Natural killer cell (primary cell): ENCODE measurements at places on chromosomes 4 and X. TPM values are rescaled to one million over a fixed set of nuclear protein-coding genes. Genes with fewer than 3 reads are reported as not detected.

DNA sequence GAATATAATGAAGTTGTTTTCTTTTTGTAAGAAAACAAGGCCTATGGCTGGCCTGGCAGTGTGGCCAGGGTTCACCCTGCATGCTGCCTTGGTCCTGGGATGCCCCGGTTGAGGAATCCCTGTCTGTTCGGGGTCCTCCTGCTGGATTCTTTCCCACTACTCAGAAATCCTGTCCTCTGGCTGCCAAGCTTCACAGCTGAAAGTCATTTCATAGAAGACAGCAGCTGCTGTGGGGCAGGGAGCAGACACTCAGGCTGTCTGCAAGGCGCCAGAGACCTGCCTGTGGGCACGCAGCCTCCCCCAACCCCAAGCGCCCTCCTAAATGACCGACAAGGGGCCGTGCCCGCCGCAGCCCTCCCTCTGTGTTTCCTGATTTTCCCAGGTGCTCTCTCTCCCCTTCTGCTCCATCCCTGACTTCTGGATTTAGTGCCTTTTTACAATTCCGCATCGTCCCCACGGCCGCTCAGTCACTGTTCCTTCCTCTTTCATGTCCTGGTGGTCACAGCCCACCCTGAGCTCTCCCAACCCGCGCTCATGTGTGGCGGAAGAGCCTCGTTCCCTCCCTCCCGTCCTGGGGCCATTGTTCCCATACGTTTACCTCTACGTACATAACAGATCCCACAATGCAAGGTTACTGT is 27.5 kb downstream of the ZFYVE28 start:
- H3K27me3 ChIP-seq, result no peaks in the 10 kb centered on the region
- DNase-seq, result no peak
- H3K36me3 ChIP-seq, result no peaks in the 10 kb centered on the region
- H3K4me3 ChIP-seq, result no peak overlapping the region

DNA sequence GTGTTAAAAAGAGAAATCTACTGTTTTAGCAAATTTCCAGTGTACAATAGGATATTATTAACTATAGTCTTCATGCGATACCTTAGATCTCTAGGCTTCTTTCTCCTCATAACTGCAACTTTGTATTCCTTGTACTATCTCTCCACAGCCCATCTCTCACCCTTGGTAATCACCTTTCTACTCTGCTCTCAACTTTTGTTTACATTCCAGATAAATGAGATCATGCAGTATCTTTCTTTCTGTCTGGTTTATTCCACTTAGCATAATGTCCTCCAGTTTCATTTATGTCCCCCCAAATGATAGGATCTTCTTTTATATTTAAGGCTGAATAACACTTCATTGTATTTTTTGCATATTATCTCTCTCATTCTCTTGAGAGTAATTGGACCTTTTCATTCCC is 165.5 kb downstream of the HS3ST1 start:
- no peak overlapping the region for H3K4me3 ChIP-seq
- DNase-seq, result no peak
- H3K27me3 ChIP-seq, result no peaks in the 10 kb centered on the region

COX7B2 gene
- total RNA-seq, result not detected

- H3K4me3 ChIP-seq, result no peak overlapping the region
- H3K27ac ChIP-seq, result no peak overlapping the region
These were observed 409.5 kb downstream of the SPRY1 start for GRCh38 chr4:123806056-123806455.

GRCh38 chr4:24511371-24512063 is 72.8 kb downstream of the DHX15 start:
- DNase-seq, result no peak
- H3K4me1 ChIP-seq, result no peaks in the 10 kb centered on the region
- H3K27me3 ChIP-seq, result no peaks in the 10 kb centered on the region
- no peaks in the 10 kb centered on the region for H3K36me3 ChIP-seq

DNA sequence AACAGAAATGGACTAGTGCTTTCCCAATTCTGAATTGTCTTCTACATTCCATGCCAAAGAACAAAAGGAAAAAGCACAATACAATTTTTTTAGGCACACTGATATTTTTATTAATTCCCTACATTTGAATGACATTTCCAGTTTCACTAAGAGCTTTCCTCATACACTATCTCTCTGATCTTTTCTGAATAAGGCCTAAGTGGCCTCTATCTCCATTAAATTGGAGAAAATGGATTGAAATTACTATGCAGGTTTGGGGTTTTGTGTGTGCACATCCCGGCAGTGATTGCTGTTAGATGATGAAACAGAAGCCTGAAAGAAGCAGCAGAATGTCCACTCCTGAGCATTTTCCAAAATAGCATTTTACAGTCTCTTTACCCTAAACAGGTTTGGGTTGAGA is 104.0 kb downstream of the ATP11C start:
- H3K27me3 ChIP-seq, result no peaks in the 10 kb centered on the region
- H3K36me3 ChIP-seq, result no peaks in the 10 kb centered on the region
- no peak overlapping the region for H3K27ac ChIP-seq
- H3K4me1 ChIP-seq, result peaks cover 4% of the 10 kb centered on the region
- H3K4me3 ChIP-seq, result no peak overlapping the region
- no peak for DNase-seq
